Activated CD8-positive, alpha-beta T cell treated with anti-CD3 and anti-CD28 coated beads, Interleukin-2, amount 10 ng/mL, durations not matched to agents 7 days and 5 days (primary cell): ENCODE measurements at places on chromosomes 7 and 10.

DNA sequence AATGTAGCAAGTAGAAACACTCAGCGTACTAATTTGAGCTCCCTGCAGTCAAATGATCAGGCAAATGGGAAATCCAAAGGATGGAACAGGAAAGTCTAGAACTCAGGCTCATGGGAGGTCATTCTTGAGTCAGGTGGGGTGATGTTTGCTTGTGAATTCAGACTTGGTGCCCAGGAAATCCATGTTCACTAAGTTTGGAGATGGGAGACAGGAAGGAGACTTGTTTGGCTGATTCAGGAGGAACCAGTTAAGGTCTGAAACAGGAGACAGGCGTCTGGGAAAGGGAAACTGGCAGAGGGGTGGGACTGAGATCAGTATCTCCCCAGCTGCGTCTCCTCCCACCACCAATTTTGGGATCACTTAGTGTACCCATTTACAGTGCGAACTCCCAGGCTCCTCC, 38.4 kb upstream of the ZNF438 start:
- DNase-seq, result no peak

- no peak for DNase-seq
Measured at GRCh38 chr10:14123139-14123538, 207.6 kb downstream of the FRMD4A start.

GRCh38 chr7:105439174-105439893, 50.6 kb upstream of the SRPK2 start:
- DNase-seq, result no peak

GRCh38 chr10:61197057-61197456, 253.1 kb upstream of the RHOBTB1 start:
- no peak for DNase-seq

DNA sequence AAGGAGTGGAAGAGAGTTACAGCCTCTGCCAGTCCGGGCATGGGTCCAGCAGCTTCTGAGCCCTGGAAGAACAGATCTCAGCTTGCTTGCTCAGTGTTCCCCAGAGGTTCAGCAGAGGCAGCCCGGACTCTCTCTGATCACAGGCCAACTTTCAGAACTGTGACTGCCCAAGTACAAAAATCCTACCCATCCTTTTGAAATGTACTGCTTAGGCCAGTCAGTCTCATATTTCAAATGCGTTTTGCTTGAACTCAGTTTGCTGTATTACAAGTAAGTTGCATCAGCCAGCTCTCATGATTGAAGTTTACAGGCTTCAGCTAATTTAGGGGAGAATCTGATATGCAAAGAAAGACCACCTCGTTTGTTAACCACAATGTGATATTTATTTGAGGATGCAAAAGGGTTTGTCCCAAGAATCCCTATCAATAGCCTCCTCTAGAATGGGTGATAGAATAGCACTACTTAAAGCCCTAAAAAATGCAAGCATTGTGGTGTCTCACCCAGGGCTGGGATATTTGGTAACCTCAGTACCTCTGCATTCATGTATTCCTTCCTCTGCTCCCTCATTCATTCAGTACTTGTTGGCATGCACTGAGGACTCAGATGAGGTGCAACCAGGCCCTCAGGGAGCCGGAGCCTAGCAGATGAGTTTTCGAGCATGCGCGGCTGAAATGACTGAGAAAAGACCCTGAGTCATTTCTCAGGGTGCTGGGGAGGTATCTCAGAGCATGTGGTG, 7.0 kb downstream of the AIMP2 start:
- no peak for DNase-seq

GRCh38 chr10:106897719-106898118, 266.8 kb downstream of the SORCS1 start:
- no peak for DNase-seq

DNA sequence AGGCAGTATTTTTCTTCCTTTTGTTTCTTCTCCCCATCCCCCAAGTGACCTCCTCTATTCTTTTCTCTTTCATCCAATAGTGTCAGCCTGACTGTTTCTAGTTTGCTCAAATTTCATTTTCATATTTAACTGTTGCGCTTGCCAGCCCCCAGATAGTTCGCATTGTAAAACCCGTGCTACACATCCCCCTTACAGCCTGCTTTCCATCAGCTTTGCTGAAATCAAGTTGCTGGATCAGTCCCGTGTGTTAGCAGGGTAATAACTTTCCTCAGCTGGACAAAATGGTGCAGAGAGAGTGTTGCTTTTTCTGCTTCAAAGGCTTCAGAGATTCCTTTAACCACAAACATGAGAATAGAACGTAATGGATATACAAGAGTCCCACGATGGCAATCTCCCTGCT, 180.6 kb upstream of the NPVF start:
- no peak for DNase-seq

- no peak for DNase-seq
Measured at GRCh38 chr10:76357726-76358415, 926.4 kb downstream of the LRMDA start.

DNA sequence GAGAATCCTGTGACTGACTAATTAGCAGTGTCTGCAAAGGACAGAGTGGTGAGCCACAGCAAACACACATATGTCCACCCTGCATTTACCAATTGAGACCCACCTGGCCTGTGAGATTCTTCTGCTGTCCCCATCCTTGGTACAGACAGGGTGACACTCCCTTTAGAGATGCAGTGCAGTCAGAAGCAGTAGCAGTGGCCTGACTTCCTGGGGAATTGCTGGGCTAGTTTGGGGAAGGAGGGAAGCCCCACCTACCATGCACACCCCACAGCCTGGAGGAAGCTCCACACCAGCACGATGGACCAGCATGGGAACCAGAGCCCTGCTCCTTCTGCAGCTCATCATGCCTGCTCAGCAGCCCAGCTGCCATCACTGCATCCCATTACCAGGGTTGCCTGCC, 924.9 kb upstream of the ZNF722 start:
- DNase-seq, result no peak

DNA sequence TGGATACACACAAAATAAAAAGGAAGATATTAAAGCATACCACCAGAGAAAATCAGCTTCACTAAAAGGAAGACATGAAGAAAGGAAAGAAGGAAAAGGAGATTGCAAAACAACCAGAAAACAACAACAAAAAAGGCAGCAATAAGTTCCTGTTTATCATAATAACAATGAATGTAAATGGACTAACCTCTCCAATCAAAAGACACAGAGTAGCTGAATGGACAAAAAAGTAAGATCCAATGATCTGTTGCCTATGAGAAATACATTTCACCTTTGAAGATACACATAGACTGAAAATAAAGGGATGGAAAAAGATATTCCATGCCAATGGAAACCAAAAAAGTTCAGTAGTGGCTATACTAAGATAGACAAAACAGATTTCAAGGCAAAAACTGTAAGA, 30.3 kb upstream of the FAM171A1 start:
- DNase-seq, result no peak

DNA sequence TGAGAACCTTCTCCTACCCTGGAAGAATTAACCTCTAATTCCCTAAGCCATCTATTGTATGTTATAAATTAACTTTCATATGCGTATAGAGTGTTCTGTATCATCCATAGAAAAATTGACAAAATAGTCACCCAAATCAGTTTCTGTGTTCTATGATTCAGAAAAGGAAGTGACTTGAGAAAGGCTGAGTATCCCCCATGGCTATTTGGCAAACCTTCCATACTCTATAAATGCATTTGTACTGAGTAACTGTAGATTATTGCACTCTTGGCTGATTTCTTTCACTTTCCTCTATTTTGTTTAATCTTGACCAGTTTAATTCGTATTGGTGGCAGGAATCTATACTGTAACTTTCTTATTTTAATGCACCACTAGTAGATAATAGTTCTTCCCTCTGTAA, 182.2 kb downstream of the HTR7 start:
- no peak for DNase-seq

DNA sequence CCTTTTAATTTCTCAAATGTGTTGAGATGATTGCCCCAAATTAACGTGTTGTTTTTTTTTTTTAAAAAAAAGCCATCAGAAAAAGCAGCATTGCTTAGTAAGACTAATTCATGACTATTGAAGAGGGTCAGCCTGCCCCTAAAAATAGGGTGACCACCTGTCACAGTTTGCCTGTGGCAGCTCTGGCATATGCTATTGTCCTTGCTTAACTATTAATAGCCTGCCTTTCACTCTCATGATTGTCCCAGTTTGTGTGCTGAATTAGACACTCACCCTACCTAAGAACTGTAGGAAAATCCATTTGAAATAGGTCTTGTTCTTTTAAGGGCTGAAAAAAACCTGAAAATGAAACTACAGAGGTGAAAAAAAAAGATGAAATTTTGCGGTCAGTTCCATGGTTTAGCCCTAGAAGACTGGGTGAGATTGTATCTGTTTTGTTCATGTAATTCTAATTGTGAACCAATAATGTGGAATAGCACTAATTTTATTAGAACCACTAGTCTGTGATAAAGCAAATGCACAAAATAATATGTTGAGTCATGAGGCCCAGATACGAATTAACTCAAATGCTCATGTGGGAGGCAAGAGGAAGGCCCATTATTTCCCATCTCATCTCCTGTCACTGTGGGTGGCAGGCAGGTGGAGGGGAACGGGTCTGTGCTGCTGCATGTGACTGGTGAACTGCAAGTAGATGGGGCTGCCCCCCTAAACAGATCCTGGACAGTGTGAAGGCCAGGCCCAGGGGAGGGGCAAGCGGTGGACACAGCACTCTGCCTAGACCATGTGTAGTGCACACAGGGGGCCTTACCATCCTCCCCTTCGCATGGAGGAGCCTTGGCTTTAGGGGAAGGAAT, 265.4 kb upstream of the NFE2L3 start:
- no peak for DNase-seq

DNA sequence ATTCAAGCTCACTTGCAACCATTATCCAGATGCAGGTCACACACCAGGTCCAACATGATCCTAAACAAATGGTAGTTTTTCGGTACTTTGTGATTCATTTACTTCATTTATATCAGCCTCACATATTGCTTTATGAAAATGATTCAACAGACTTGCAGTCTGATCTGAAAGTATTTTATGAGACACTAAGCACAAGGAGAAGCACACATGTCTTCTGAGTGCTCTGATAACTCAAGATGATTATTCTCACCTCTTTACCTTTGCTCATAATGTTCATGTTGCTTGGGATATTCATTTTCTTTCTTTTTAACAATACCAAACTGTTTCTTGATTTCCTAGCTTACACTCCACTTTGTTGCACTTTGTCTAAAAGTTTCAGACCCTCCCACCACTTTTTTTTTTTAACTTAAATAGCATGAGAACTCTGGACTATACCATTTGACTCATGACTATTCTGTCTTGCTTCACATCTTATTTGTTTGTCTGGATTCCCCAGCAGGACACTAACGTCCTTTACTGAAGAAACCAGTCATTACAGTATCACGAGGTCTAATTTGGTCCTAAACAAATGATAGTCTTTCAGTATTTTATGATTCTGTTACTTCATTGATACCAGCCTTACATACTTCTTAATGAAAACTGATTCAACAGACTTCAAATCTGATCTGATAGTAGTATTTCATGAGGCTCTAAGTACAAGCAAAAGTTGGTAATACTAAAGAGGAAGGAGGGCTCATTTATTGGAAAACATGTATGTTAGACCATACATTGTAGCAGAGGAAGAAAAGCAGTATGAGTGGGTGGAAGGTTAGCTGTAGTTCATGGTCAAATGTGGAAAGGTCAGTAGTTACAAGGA, 171.8 kb upstream of the AHR start:
- DNase-seq, result no peak

DNA sequence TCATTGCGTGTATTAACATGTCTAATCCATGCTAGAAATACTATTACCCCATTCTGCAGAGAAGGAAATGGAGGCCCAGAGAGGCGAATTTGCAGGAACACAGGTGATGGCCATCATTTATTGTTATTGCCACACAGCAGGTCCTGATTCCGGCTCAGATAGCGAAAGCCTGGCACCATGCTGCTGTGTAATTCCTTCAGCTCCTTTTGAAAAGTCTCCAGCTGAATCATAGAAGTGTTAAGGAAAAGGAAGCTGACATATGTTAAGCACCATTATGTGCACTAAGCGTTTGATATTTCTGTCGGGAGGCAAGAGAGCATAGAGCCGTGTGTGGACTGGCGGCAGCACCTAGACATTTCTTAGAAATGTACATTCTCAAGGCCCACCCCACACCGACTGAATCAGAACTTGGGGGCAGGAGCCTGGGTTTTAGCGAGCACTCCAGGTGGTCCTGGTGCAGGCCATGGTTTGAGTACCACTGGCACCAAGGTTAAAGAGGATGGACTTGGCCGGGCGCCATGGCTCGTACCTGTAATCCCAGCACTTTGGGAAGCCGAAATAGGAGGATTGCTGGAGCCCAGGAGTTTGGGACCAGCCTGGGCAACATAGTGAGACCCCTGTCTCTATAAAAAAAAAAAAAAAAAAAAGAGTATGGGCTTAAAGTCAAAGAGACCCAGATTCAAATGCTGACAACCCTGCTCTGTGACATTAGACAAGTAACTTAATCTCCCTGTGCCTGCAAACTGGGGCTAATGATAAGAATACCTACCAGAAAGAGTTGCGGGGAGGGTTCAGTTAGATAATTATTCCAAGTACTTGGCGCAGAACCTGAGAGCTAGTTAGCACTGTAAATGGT, 52.2 kb downstream of the UNC5B start:
- DNase-seq, result no peak

DNA sequence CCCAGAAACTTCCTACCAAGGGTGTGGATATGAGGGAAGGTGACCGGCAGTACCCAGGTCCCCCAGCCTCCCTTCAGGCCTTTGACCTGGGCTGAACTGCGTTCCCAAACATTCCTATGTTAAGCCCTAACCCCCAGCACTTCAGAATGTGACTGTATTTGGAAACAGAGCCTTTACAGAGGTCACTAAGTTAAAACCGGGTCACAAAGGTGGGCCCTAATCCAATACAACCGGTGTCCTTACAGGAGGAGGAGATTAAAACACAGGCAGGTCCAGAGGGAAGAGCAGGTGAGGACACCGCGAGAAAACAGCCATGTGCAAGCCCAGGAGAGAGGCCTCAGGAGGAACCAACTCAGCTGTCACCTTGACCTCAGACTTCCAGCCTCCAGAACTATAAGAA, 28.0 kb downstream of the GRB10 start:
- no peak for DNase-seq
